Stimulated activated CD4-positive, alpha-beta T cell treated with anti-CD3 and anti-CD28 coated beads, TNF-alpha, amount 100 ng/mL, for 1 hour (primary cell): ENCODE measurements at places on chromosomes 2 and 18.

DNA sequence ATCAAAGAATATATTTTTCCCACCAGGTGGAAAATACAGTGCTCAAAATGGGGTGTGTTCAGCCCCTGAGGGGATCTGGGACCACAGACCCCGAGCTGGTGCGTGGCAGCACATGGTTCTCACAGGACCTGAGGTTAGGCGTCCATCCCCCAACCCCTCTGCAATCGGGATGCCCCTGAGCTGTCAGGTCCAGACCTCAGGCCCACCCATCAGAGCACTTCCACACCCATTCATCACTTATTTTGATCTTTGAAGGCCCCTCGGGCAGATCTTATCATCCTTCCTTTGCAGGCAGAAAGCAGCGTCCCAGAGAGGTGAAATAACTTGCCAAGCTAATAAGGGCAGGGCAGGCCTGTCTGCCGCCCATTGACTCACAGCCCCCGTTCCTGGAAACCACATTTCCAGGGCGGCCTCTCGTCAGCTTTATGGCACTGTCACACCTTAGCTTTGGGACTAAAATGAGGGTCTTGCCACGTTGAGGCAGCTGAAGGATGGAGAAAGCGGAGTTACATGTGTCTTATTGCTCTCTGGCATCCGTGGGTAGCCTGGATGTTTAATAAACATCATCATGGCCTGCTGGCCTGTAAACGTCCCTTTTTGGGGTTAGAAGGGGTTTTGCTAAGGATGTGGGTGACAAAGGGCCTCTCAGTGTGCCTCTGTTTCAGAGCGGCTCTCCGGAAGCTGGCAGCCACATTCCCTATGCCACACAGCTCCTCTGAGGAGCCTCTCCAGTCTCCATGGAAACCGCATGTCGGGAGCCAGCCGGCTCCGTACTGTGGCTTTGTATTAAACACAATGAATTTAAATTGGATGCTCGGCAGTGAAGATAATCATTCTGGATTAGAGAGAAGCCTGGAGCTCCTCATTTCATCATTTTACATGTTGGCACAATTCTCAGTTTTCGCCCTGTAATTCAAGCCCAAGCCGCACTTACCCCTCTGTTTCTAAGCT lies 58.3 kb upstream of the MAPRE3 start:
- no peak for DNase-seq

DNA sequence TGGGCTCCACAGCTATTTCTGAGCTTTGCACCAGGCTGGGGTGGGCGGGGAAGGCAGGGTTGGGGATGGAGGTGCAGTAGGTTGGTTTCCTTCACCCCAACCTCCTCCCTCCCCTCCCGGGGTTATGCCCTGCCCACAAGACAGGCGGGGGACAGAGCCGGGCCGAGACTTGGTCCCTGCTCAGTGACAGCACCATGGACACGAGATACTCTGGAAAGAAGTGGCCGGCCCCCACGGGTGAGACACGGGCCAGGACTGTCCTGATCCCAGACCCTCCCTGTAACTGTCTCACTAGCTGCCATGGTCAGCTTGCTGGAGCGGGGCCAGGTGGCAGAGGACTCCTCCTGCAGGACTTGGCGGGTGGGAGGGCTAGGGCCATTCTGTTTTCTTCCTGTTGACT lies 59.7 kb downstream of the DYSF start:
- DNase-seq = no peak

- DNase-seq = no peak
These were observed 378.2 kb downstream of the STK39 start for GRCh38 chr2:167869200-167869599.

GRCh38 chr2:233814056-233814835 lies 36.1 kb downstream of the MROH2A start:
- DNase-seq = no peak

GRCh38 chr2:6824962-6825361 lies 40.7 kb downstream of the CMPK2 start:
- DNase-seq = no peak

GRCh38 chr2:219611306-219611705 lies 13.6 kb downstream of the STK11IP start:
- DNase-seq = no peak

GRCh38 chr2:236354056-236354940 lies 90.1 kb upstream of the ASB18 start:
- no peak for DNase-seq

DNA sequence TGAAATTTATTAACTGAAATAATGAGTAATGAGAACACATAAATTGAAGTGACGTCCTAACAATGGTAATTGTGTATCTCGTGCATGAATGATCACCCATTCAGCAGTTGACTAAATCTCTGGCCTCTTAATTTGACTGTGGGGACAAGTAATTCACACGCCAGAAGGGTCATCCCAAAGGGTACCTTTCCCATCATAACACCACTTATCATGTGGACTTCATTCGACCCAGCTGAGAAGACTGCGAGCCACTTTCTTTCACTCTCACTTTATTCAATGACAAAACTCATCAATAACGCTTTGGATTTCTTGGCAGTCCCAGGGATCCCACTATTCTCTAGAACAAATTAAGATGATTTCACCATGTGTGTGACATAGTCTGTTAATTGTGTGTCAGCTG lies 62.7 kb upstream of the LYPD1 start:
- DNase-seq = no peak

GRCh38 chr2:191349990-191350389 lies 104.8 kb downstream of the MYO1B start:
- DNase-seq = no peak

- no peak for DNase-seq
These were observed 79.0 kb downstream of the HDAC4 start for GRCh38 chr2:239321596-239322415.

- no peak for DNase-seq
These were observed 47.1 kb downstream of the SPTBN1 start for GRCh38 chr2:54503192-54503591.

DNA sequence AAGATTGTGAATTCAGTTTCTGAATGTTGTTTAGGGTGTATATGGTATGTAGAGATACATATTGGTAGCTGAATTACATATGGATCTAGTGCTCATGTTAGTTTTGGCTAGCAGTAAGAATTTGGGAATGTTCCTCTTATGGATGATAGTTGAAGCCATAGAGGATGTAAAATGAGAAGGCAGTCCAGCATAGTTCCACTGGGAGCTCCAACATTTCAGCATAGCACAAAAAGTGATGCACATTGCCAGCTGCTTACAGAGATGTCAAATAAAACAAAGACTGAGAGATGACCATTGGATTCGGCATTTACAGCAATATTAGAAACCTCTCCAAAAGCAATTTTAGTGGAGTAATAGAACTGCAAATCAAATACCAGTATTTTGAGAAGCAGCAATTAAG lies 77.4 kb downstream of the EML4 start:
- no peak for DNase-seq
